ENCODE measurements at places on chromosomes 6 and 20.

DNA sequence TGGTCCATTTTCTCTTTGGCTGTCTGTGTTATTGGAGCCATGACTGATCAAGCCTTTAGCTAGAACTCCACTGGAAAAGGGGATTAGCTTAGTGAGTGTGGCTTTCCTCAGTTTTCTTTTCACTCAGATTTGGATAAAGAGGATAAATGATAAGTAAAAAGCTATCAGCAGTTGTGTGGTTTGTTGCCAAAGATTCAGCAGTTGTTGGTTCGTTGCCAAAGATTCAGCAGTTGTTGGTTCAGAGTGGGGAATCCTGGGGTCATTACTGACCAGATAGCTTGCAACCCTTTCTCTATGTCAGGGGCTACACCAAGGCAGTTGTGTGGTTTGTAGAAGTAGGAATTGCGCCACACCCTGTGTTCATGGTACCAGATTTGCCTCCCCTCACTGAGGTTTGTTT is 107.7 kb upstream of the SCP2D1 start:
- peak; percentile 35 for DNase-seq

DNA sequence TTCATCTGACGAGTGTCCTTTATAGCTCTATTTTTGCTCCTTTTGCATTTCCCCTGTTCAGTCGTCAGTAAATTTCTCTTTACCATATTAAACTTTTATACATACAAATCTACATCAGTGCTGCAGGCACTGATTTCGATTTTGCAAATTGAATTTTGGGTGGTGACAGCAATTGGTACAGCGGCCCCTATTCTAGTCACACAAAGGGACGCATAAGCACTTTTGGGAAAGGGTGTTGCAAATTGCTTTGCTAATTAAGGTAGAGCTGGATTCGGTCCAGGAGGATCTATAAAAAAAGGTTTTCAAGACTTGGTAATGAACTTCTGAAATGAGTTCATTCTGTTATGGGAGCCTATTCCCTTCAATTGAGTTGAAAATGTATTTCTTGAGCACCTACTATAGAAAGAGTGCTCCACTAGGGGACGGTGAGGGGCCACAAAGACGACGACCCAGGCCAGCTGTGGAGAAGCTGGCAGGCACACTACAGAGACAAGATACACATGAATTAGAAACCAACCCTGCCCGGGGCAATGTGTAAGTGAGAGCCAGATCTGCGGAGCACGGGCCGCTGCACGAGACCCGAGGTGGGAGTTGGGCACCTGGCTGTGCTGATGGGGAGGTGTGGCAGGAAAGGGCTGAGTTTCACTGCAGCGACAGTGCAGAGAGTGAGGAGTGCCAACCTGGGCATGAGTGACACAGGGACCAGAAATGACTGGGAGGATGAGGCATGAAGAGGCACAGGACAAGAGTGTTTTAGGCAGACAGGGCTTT is 5.4 kb downstream of the UQCC2 start:
- no peak for DNase-seq

GRCh38 chr6:170449835-170450753 is 103.0 kb downstream of the PSMB1 start:
- no peak for DNase-seq

DNA sequence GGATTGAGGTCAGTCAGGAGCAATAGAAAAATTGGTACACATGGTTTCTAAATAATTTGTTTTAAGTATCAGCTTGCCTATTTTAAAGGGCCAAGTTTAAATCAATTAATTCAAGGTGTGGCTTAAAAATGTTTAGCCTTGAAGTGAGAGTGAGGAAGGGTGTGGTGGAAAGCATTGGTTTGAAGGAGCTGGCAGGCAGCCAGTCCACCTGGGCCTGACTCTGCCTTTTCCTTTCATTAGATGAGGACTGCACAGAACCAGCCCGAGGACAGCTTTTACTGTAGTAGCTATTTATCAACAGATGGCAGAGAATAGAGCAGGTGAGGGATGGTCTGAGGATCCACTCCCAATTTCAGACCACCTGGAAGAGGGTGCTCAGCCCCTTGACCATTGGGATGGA is 42.4 kb downstream of the DHX35 start:
- DNase-seq = no peak

- DNase-seq = peak; percentile 92
These were observed 285.2 kb downstream of the UST start for GRCh38 chr6:149031859-149032598.

- DNase-seq = peak; percentile 73
These were observed 7.9 kb downstream of the CALHM4 start for GRCh38 chr6:116561377-116562018.

- DNase-seq = peak; percentile 22
These were observed 65.1 kb upstream of the DUSP22 start for GRCh38 chr6:227074-227782.

- DNase-seq = no peak
These were observed at the start of gene CLIC5 for GRCh38 chr6:46015119-46015968. TSS of gene CLIC5 (minus strand) at chr6:46015860. CDS start at chr6:46015542, 318 bp downstream.

GRCh38 chr6:48136856-48137255 is 25.9 kb upstream of the PTCHD4 start:
- DNase-seq = peak; percentile 6

GRCh38 chr6:79467716-79468115 is 69.5 kb downstream of the LCA5 start:
- DNase-seq = no peak

GRCh38 chr6:146857980-146858347 is 259.2 kb downstream of the ADGB start:
- no peak for DNase-seq

DNA sequence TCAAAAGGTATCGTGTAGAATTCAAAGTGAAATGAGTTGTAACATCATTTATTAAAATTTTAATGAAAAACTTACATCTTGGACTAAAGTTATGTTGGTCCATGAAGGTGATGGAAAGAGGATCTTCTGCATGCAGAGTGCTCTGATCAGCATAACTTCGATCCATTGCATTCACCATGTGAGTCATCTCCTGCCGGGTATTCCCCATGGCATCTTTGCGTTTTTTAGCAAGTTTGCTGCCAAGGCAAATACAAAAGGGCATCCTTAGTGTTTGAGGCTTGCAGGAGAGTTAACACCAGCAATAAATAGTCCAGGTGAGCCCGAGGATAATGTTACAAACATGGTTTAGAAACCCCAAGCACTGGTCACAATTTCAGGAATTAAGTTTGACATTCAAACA is 104.2 kb upstream of the THEMIS start:
- no peak for DNase-seq

- DNase-seq = no peak
These were observed 713.6 kb downstream of the RNF144B start for GRCh38 chr6:19100752-19101151.

- no peak for DNase-seq
These were observed 47.4 kb downstream of the TPD52L1 start for GRCh38 chr6:125200941-125201340.

DNA sequence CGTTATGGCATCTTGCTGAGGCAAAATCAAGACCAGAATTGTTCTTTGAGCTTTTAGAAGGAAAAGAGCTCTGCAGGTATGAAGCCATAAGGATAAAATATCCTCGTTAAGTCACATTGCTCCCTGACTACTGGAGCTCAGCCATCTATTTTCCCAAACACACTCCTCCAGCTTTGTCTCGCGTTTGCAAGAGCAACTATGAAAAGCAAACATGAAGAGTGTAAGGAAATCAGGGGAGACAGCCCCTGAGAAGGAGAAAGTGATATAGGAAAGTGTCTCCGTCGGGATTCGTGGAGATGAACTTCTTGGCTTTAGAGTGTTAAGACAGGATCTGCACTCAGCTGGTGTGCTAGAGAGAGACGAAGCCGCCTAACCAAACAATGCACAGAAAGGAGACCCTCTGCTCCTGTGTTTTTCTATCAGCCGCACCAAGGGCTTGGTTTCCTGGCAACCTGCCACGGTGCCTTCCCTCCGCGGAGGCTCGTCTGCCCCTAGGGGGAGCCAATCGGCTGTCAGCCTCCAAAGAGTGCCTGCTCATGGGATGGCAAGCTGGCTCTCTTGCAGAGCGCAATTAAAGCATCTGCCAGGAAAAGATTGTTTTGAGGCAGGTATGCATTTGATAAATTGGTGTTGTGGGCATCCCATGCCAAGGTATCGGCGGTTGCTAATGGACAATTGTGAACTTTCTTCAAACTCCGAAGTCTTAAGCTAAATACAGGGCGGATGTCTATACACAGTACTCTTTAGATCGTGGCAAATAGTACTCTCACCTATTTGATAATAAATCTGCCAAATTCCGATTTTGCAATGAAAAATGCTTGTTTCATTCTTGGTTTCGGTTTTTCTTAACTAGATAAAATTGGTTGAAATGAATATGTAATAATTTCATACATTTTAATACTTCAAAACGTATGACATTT is 603.2 kb downstream of the RNF144B start:
- peak; percentile 65 for DNase-seq

DNA sequence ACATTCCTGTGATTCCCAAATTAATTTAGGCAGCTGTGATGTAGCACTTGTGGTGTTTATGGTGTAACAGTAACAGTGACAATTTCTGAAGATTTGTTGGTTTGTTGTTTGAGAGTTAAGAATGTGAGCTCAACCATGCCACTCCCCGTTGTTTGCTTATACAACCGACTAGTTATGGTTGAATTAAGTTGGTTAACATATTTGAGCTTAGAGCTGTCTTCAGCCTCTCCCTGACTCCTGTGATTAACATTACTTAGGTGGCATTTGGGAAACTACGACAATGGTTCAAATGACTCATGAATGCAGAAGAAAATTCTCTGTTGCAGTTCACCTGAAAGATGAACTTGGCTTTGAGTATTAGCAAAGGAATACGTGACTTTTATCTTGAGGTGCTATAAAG is 35.9 kb upstream of the PRL start:
- DNase-seq = peak; percentile 61

DNA sequence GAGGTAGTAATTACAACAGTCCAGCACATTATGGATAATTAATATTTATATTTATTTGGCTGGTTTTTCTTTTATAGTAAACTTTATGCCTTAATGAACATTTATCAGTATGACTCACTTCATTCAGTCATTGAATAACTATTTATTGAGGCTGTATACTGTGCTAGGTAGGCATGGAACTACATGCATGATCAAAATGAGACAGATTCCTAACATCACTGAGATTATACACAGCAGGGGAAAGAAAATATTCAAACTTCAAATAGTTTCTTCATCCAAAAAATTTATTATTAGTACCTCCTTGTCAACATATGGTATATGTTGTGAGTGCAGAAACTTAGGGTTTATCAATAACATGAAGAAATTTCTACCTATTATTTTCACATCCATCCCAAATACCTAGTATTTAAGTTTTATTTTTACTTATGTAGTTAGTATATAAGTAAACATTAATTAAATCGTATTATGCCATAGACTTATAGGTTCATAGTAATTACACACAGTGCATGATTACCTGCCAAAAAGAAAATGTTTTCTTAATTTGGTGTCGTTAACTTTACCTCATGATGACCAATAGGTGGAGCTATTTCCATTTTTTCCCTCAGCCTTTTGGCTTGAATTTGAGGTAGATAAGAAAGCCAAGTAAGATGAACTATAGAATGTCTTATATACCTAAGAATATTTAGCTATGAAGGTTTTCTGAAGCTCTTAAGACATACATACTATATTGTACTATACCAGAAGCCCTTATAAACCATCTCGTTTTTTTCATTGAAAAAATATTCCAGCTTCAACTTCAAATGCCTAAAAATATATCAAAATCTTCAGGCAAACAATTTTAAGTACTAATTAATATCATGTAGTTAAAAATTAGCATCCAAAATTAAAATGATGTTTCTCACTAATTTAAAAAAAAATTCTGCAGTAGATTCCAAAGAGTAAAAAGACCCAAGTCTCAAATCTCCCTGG is 12.5 kb upstream of the TMEM30A start:
- peak; percentile 71 for DNase-seq

DNA sequence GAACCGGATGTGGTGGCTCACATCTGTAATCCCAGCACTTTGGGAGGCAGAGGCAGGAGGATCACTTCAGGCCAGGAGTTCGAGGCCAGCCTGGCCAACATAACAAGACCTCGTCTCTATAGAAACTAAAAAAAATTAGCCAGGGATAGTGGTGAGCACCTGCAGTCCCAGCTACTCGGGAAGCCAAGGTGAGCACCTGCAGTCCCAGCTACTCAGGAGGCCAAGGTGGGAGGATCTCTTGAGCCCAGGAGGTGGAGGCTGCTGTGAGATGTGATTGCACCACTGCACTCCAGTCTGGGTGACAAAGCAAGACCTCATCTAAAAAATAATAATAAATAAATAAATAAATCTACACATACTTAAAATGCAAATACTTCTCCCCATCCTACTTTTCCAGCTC is 55.2 kb upstream of the TTPAL start:
- no peak for DNase-seq

DNA sequence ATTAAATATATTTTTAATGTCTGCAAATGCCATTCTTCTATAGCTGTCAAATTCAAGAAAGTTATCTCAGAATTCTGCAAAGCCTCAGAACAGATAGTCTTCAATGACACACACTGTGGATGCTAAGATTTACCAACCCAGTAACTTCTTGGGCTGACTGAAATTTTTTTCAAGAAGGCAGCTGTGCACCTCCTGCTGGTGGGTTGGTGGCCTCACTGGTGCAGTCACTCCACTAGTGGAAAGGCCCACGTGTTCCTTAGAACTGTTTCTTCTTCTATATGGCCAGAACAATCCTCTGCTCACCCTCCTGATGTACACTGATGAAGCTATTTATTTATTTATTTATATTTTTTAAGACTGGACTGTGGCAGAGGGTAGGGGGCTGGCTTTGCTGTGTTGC is 28.1 kb upstream of the MTCL3 start:
- DNase-seq = no peak

DNA sequence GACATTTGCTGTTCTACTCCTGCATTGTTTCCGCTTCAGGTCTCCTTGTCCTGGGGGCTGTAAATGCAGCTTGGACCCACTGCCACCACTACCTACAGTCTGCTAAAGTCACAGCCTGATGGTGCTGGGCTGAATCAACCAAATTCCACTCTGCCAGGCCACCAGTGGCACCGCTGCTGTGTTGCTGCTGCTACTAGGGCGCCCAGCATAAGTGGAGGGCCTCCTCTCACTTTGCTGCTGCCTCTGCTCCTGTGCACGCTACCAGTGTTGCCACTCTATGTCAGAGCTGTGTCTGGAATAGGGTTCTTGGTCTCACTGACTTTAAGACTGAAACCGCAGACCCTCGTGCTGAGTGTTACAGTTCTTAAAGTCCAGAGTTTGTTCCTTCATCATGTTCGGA is 1.4 kb upstream of the SSR1 start:
- no peak for DNase-seq

All from fibroblast of skin of right biceps (primary cell).